ENCODE measurements at places on chromosomes 3 and 15.
A peak's percentile ranks its signal among the peaks of the same experiment; 100 is the strongest.

- DNase-seq, result no peak
Observed at GRCh38 chr15:101102746-101103145, 149.1 kb downstream of the CHSY1 start.

GRCh38 chr3:197811343-197811742 lies 20.3 kb downstream of the LRCH3 start:
- no peak for DNase-seq

- no peak for DNase-seq
Observed at GRCh38 chr3:173659972-173660371, 262.4 kb downstream of the NLGN1 start.

DNA sequence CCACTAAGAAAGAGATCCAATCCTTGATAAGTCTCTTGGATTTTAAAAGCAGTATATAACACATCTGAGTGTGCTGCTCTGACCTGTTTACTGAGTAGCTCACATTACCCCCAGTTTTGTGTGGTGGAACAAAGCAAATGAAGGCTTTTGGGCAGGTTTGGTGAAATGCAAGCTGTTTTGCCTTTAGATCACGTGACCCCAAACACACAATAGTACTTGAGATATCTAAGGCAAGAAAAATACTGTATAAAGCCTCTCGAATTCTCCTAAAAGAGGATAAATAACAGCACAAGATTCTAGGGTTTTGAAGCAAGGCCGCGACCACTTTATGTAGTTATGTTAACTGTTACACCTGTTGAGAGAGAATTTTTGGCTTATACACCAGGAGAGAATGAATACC lies 49.3 kb upstream of the TRIM42 start:
- DNase-seq, result no peak

- peak; percentile 41 for DNase-seq
Observed at GRCh38 chr15:90471769-90472168, 58.0 kb upstream of the CRTC3 start.

GRCh38 chr3:3027976-3028567 lies 82.1 kb downstream of the IL5RA start:
- no peak for DNase-seq

GRCh38 chr3:170321321-170322034 lies 36.0 kb upstream of the SKIL start:
- DNase-seq, result no peak

GRCh38 chr3:66464512-66464894 lies 36.3 kb downstream of the LRIG1 start:
- DNase-seq, result peak; percentile 5

DNA sequence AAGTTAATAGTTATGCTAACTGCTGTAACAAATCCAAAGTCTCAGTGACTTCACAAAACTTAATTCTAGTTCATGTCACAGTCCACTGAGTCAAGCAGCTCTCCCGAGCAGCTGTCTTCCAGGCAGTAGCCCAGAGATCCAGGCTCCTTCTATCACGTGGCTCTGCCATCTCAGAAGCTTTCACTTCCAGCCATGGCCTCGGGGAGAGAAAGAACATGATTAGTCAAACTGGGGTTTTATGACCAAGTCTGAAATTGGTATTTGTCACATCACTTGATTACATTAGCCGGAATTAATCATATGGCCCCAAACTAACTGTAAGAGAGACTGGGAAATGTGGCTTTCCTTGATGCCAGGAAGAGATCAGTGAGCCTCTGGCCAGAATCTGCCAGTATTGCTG lies 70.2 kb upstream of the DGKG start:
- no peak for DNase-seq

GRCh38 chr3:123688241-123688747 lies 103.4 kb upstream of the HACD2 start:
- no peak for DNase-seq

DNA sequence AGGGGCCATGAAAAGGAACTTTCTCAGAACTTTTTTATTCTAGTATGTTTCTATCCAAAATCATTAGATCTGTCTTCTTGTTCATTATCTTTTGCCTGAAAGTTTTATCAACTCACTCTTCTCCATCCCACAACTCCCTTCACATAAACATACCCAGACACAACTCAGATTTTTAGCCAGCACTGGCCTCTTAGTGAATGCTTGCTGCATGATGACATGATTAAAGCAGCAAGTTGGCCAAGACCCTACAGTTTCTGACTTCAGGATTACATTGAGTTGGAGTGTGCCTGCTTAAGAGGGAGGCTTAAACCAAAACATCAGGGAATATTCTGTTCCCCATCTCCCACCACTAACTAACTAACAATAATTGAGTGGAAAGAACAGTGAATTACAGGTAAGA lies 38.1 kb downstream of the PLSCR2 start:
- no peak for DNase-seq

- no peak for DNase-seq
Observed at GRCh38 chr3:173622166-173622565, 224.6 kb downstream of the NLGN1 start.

- no peak for DNase-seq
Observed at GRCh38 chr3:179029096-179029495, 42.5 kb downstream of the ZMAT3 start.

DNA sequence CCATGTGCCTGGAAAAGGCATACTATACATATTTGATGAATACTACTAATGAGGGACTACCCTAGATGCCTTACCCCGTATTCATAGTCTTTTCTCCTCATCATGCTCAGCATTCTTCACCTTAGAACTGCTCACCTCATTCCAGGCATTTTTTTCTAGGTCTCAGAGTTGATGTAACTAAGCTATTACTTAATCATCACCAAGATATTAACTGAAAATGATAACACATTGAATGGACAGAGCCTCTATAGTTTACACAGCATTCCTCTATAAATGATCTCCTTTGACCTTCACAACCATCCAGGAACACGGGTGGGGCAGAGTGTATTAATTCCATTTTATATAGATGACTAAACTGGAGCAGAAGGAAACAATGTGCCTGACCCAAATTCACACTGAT lies 174.1 kb upstream of the DPH6 start:
- DNase-seq, result no peak

DNA sequence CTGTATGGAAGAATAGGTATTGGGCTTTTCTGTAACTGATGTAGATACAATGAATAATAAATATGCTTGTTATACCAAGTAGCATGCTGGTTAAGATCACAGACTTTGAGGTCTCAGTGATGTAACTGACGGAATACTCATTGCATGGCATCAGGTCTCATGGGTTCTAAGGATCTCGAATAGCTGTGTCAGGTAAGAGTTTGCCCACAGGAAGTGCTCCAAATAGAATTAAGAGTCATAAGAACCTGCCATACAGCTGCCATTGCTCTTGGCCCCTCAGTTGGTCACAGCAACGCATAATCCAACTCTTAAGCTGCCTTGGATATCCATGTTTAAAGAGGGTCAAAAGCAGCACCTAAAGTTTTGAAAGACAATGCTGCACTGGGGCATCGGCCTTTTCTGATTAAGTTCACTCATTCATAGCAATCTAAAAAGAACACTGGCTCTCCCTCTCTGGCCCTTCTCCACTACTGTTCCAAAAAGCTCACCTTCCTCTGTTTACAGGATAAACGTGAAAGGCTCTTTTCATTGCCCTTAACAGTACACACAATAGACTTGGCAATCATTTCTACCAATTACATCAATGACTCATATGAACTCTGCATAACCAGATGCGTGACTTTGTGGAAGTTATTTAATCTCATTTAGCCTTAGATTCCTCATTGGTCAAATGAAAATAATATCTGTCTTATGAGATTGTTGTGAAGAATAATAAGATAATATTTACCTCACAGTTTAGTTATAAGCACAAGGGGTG lies 74.6 kb downstream of the ZBTB20 start:
- DNase-seq, result no peak

DNA sequence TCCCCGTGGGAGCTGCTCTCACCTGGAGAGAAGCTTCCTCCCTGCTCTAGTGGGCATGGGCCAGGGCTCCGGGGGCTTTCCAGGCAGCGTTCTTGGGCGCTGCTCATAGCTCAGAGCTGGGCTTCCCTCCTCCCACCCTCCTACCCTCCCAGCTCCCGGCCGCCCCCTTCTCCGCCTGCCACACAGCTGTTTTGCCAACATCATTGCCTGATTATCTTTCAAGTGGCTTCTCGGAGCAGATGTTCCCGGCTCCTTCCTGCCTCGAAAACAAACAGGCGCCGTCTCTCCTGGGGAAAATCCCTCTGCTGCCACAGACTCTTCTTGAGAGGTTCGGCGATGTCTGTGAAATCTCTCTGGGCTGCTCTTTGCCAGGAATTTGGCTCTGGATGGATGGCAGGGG lies 195.6 kb downstream of the RPLP1 start:
- peak; percentile 94 for DNase-seq

DNA sequence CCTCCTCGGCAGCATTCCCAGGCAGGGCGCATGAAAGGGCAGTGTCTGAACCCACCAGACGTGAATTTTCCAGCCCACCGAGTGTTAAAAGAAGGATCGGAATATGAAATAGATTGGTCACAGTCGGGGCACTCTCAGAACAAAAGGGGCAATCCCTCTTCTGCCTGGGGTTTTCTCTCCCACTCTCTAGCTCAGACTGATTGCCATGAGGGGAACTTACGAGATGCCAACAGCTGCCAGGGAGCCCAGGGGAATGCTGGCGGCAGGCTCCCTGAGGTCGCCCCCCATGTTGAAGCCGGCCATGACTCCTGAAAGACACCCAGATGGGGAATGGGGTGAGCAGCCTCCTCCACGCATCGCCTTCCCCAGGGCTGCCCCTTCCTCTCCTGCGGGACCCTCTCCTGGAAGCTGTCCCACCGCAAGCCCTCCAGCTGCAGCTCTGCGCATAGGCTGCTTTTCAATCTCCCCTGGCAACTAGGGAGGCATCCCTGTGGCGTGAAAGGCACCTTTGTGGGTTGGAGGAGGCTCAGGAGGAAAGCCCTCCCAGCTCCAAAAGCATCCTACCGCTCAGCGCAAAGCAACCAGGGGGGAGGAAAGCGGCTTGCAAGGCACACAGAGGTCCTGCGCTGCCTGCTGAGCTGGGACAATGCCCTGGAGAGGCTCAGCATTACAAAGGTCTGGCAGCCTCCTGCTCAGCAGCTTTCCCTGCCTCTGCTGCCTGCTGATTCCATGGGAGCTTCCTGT lies 64.8 kb upstream of the HEG1 start:
- peak; percentile 32 for DNase-seq

DNA sequence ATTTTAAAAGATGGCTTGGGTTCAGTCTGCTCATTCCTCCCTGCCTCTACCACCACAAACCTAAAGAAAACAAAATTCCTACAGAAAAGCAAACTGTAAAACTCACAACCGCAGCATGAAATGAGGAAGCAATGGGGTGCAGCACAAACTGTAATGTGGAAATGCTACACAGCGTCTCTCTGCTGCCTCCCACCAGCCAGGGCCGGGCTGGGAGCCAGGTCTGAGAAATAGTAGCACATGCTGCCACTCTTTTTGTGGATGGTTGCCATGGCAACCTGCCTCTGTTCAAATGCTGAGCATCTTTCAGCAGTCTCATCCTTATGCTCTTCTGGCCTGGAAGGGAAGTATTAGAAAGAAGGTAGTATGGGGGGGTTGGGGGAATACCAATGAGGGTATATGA lies 55.4 kb downstream of the EOMES start:
- DNase-seq, result peak; percentile 16

DNA sequence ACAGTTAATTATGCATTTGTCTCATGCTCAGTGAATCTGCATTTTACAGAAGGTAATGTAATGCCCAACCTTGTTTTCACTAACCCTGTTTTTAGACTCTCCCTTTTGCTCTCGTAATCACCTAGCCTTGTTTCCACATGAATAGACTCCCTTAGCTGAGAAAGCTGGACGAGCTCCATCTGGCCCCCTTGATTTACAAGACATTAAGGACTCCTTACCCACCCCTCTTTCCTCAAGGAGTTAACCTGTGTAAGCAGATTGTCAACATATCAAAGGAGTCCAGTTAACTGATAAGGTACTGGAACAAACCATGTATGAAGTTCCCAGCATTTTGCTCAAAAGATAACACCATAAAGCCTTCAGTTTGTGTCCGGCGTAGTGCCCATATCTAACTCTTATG lies 99.6 kb downstream of the VPS8 start:
- peak; percentile 65 for DNase-seq

DNA sequence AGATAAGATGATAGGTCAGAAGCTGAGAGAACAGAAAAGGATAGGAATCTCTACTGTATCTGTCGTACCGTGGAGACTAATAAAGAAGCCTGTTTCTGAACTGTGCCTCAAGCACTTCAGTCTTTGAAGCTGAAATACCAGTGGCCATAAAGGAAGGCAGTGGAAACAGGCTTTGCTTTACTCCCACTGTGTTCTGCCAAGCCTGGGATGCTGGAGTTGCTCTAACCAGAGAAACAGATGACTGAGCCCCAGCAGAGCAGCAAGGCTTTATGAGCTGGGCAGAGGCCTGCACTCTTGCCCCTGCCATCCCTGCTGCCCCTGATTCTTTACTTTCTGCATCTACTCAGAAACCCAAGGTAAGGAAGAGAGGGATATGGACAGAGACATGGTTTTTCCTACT lies 89.4 kb downstream of the PDE8A start:
- no peak for DNase-seq

- no peak for DNase-seq
Observed at GRCh38 chr3:85004147-85004546, 45.4 kb downstream of the CADM2 start.

- no peak for DNase-seq
Observed at GRCh38 chr15:72735111-72735510, 48.4 kb downstream of the ADPGK start.

DNA sequence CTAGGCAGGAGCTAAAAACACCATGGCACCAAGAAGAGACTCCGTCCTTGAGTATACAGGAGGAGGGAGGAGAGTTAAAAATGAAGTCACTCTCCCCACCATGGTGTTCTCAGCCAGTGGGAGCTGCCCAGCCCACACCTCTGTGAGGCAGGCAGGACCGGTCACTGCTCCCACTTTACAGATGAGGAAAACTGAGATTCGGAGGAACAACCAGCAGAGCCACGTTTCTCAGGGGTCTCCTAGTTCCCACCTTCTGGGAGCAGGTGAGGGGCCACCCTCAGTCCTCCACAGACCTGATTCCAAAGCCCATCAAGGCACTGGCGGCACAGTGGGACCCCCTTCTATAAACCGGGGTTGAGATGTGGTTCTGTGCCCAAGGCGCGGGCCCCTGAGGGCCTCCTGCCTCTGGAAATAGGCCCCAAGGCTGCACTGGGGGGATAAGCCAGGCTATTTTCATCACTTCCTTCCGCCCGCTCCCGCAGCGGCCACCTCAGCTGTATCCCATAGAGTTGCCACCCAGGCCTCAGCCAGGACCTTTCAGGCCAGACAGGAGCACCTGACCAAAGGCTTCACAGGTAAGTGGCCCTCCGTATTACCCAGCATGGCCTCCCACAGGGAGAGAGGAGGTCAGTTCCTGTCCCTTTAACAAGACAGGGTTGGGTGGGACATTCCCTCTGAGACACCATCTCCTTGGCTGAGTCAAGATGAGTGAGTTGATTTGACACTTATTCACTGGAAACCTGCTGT lies at the start of gene GP9:
Gene GP9 (plus strand): TSS at position 504 of the 747 bp plus-strand sequence. CDS start 961 bp downstream, outside the sequence.
- DNase-seq, result no peak

- DNase-seq, result peak; percentile 32
Observed at GRCh38 chr15:28912422-28912821, 26.6 kb downstream of the APBA2 start.

DNA sequence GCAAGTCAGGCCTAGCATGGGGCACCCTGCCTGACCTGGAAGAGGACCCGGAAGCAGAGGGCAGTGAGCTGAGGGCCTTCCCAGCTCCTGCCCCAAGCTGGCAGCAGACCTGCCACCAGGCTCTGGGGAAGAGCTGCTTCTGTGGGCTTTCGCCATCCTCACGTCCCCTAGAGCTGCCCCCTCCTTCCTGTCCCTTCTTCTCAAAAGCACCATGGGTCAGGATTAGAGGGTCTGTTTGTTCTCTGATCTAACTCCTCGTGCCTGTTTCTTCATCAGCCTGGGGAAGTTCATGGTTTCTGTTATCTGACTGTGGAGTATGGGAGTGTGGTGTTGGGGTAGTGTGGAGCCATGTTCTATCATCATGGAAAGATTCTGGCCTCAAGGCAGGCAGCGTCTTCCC lies 58.4 kb upstream of the POLG start:
- no peak for DNase-seq

Data from NCI-H82 (cell line).